ENCODE measurements at places on chromosomes 5 and 9.

DNA sequence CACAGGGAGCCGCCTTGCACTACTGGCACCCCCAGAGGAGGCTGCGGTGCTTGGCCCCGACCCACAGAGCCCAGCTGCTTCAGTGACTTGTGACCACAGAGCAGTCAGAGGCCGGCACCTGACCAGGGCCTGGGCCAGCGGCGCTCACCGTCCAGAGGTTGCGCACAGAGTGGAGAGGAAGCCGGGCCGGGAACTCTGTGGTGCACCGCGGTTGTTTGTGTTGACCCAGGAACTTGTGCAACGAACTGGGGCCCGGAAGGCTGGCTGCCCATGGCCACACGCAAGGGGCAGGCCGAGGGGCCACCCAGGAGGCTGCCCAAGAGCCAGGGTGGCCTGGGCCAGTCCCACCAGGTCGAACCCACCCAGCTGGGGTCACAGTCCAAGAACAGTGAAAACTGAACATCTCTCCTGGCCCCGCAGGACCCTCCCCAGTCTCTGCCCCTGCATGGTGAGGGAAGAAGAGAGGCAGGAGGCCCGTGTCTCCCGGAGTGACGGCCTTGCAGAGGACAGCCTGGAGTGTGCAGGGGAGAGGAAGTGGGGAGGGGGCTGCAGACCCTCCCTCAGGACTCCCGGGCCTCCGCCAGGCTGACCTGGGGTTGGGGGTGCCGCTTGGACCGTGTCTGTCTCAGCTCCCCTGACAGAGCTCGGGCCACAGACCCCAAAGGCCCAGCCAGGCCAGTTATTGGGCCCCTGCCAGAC, 42.8 kb upstream of the EGFL7 start:
- no peak for DNase-seq

DNA sequence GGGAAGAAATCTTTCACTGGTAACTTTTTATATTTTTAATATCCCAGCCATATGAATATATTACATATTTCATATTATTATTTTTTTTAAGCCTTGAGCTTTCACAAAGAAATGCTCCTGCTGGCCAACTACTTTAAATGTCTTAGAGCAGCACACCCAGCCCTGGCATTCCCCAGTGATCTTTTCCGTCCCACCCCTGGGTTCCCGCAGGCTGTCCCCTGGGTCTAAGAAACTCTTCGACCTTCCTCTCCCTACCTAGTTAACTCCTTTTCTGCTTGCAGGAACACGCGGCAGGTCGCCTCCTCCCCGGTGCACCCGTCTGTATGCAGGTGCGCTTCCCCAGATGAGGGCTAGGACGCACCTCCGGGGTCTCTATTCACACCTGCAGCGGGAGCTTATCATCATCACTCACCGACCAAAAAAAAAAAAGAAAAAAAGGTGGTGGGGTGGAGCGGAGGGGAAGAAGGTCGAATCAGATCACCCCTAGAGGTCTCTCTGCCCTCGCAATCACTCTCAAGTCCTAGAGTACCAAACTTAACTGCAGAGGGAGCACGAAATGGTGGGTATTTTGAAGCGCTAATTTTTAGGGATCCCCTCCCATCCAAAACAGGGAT, 696 bp downstream of the ZFP62 start:
- peak; percentile 5 for DNase-seq

DNA sequence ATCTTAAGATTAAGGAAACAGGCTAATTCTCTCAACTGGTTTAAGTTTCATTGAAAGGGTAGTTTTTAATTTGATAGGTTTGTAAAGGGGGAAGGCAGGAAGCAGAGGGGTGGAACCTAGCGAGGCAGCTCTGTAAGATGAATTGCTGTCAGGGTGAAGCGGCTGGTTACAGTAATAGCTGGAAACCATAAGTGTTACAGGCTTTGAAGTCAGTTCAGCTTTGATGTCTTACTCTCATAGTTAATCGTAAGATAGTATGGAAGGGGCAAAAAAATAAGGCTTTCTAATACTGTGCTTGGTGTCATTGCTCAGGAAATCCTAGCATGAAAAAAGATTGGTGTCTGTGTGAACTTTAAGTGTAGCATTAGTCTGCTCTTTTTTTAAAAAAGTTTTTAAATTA, 20.3 kb downstream of the POU5F2 start:
- no peak for DNase-seq

DNA sequence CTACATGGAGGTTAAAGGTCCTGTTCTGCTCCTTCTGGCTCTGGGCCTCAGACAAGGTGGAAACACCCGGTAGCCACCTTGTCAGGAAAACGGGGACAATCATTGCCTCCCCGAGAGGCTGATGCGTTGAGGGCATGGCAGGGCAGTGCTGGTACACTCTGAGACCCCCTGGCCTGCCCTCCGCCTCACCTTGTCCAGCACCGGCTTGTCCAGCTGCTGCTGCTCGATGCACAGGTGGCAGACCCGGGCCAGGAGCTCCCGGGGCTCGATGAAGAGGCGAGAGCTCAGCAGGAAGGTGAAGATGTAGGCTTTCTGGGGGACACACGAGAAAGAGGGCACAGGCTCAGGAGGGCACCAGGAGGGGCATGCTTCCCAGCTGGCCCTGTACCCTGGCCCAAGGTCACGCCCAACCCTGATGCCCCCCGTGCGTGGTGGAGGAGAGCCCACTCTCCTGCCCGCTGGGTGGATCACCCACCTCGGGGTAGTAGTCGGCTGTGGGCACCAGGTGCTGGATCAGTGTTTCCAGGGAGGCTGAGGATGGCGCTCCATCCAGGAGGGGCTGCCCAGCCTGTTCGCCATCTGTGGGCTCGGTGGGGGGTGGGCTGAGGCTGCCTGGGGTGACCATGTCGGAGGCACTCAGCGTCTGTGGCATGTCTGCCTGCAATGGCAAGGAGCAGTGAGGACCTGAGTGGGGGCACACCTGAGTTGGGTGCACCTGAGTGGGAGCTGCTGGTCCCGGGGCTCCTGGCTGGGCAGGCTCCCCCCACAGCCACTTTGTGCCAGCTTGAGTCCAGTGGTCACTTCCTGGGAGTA, 66.0 kb upstream of the RNF130 start:
- DNase-seq = no peak

DNA sequence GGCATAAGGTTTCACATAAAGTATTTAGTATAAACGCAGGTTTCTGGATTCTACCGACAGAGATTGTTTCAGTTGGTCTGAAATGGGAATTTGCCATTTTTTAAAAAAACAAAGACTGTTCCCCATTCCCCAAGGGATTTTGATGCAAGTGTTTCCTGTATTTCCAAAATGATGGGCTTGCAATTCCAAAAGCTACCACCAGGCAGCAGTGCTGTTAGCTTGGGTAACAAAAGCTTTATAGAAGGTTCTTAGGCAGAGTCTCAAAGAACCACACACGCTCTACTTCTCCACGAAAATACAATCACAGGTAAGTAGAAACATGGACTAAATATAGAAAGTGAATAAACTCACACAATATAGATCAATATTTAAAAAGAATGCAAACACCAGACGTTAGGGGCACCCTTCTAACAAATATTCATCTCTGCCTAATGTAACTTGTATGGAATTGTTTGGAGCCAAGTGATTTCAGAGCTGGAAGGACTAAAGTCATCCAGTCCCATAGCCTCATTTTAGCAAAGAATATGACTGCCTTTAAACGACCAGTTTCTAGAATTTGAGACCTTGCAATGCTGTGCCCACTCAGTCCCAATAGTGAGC, 154.3 kb downstream of the SPOCK1 start:
- no peak for DNase-seq

DNA sequence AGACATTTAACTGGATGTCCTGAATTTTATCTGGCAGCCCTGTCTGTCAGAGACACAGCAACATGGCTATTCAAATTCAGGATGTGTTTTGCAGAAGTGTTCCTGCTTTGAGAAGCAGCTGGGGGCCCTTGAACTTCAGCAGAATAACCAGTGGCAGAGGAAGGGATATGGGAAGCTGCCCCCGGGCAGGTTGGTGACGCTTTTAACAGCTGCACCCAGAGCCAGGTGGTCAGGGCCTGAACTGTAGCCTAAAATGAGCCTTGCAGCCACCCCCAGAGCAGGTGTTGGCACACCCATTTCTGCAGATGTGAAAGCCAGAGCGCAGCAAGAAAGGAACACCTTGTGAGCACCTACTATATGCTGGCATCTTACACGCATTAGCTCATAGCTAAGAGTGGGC, 128.7 kb upstream of the BOD1 start:
- DNase-seq = no peak

- no peak for DNase-seq
These were observed 361.1 kb upstream of the TLE4 start for GRCh38 chr9:79210541-79211243.

DNA sequence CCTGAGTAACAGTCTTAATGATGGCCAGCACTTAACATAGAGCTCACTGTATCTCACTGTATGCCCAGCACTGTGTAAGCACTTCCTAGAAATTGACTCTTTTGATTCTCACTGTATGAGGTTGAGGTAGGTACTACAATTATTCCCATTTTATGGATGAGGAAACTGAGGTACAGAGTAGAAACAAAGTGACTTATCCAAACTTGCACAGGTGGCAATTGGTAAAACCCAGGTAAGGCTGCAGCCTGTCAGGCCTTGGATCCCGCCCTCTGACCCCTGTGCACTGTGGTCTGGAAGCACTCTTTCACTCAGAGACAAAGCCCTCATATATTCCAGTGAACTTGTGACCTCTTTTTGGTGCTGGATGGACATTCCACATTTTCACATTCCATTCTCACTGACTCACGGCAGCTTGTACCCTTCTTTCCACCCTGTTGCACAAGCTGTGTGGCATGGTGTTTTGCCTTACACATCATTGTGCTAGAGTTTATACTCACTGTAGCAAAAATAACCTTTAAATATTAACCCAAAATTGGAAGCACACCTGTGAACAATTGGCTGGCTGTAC, 21.7 kb downstream of the ANKRD55 start:
- no peak for DNase-seq

DNA sequence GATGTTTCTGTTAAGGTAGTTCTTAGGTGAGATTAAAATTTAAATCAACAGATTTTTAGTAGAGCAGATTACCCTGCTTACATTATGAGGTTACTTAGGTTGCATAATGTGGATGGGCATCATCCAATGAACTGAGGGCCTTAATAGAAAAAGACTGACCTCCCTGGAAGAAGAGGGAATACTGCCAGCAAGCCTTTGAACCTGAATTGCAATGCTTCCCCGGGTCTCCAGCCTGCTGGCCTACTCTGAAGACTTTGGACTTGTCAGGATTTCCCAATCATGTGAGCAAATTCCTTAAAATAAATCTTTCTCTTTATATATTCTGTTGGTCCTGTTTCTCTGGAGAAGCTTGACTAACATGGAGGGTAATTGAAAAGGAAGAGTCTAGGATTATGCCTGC, 542.1 kb upstream of the ARRDC3 start:
- DNase-seq = no peak

Data from epithelial cell of prostate (primary cell).